SW480 (cell line): ENCODE measurements at places on chromosomes 16 and 17.

- DNase-seq: no peak
Observed at GRCh38 chr17:46759141-46759540, 59.4 kb downstream of the WNT3 start.

- no peak for DNase-seq
Observed at GRCh38 chr17:20779521-20779920, 200.0 kb downstream of the CDRT15L2 start.

GRCh38 chr17:32953045-32953444 is 25.1 kb downstream of the TMEM98 start:
- DNase-seq: no peak

DNA sequence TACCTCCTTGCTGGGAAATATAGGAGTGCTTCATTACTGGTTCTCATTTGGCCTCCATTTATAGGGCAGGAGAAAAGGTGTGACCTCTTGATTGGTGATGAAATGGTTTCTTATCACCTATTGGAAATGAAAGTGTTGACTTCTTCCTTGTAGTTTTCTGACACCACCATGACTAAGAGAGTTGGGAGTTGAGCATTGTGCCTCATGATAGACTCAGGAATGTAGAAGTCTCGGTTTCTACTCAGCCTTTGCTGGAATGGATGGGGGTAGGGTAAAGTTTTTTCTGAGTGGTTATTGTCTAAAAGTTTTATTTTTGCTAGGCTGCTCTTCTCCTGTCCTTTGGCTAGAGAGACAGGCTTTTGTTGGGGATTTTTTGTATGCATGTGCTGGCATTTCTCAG is 117.4 kb downstream of the PHKB start:
- DNase-seq: no peak

- no peak for DNase-seq
Observed at GRCh38 chr16:53176434-53176833, 121.6 kb downstream of the CHD9 start.

- DNase-seq: no peak
Observed at GRCh38 chr16:4525069-4525468, 13.5 kb downstream of the CDIP1 start.

DNA sequence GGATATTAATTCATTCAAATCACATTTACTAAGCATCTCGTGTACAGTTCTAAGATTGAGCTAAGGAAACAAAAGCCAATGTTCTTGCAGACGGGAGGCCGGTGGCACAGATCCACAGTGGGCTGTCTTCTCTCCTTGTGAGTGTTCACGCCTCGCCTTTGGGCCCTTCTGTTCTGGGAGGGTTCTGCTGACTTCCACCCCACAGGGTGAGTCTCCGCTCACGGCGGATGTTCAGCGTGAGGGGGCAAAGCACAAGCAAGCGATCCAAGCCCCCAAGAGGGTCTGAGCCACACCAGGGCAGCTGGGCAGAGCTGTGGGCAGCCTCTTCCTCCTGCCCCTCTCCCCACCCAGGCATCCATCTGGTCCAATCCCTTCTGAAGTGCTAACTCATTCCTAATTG is 84.3 kb upstream of the DOC2B start:
- no peak for DNase-seq

DNA sequence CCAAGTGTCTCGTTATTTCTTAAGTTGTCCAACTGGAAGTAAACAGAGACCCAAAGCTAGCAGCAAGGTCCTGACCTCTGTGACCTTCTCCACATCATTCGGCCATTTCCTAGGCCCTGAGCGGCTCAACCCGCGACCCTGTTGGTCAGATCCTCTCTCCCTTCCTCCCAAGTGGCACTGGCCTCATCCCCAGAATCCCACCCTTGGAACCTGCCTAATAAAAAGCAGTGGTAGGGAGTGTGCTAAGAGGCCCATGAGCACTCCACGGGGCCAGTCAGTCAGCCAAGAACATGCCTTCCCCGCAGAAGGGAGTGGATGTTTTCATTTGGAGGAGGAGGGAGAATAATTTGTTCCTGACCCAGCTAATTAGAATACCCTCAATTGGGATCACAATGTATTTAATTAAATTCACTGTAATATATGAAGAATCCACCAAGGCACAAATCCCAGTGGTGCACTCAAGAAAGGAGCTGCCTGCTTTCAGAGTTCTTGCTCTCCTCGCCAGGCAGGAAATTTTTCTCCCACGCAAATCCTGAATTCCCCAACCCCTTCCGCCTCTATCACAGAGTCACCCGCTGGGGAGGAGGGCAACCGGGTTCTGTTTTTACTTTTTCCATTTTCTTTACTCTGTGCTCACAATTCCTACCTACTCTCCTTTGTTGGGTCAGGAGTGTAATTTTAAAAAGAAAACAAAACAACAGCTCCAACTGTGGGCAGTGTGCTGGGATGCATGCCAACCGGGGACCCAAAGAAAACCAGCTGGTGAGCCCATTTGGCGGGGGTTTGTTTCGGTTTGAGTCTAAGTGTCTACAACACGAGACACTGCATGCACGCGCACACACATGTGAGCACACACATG is 153.4 kb downstream of the ZFHX3 start:
- no peak for DNase-seq

DNA sequence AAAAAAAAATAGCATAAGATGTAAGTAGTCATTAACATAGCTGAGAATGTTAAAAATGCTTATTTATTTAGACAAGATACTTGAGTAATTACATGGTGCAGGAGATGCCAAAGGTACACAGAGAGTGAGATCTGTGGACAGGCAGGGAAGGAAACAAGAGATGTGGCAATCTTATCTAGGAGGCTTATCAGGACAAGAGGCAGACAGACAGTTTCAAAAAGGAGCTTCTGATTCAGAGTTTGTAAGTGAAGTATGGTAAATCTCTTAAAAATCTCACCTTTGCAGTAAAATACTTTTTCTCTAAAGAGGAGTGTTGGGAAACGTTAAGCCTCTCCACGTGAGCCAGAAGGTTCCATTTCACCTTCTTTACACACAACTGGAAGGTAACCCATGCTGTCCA is 19.9 kb upstream of the GHDC start:
- no peak for DNase-seq

- DNase-seq: no peak
Observed at GRCh38 chr16:188674-189073, 8.4 kb downstream of the HBQ1 start.

DNA sequence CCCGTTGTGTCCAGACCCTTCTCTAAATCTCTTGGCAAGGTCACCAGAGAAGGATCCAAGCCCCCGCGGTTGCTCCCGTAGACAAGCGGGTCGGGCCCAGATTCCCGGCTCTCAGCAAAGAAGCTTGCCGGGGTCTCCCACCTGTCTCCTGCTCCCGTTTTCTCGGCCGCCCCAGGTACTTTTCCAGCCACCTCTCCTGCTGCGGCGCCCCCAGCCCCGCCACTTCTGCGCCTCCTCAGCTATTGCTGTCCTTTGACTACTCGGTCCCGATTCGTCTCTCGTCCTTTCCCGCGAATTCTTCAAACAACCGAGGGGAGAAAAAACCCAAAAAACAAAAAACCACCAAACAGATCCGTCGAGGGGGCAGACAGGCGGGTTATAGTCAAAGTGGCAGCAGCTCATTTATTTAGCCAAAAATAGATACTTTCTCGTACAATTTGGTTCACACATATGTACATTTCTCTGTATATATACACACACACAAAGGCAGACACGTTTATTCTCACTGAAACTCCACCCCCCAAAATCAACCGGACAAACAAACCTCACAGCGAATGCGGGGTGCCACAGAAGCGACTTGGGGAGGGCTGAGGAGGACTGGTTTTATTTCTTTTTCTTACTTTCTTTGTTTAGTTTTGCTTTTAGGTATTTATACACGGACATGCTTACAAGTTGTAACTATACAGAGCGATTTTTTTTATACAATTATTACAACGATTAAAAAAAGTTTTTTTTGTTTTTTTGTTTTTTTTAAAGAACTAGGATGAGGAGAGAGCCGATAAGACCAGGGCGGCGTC is 3.5 kb downstream of the IRX3 start:
- DNase-seq: no peak

DNA sequence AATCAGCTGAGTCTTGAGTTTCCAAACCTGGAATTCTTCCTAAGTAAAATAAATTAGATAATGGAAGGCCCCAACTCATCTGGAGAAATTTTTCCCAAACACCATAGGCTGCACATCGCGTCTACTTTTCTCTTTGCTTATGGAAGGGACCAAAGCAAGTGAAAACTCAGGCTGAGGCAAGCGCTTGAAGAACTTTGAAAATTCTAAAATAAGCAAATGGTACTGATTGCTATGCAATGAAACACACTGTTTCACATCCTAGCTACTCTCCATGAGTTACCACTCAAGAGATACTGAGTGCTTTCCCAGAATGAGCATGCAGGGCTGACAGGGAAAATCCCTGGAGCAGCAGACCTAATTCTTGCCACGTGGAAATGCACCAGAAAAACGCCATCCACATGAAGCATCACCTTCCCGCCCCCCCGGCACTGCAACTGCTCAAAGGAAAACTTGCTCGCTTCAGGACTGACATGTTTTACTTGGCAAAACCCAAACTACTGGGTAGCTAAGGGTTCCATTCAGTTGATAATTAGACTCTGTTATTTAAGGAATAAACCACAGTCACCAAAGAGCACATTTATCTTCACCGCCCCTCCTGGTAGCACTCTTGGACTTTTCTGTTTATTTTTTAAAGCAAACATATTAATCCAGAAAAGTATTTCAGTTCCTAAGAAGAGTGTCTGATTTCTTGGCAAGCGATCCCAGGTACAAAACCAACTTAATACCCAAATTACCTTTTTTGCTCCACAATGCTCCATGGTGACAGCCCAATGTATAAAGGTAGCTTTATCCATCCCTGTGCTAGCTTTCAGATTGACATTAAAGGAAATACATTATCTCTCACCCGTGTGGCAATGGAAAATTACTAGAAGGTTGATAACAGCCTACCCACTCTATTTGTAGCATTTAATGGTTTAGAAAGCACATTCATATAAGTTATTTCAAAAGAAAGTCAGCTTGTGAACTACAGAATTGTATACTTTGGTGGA is 62.5 kb downstream of the WDR59 start:
- no peak for DNase-seq

DNA sequence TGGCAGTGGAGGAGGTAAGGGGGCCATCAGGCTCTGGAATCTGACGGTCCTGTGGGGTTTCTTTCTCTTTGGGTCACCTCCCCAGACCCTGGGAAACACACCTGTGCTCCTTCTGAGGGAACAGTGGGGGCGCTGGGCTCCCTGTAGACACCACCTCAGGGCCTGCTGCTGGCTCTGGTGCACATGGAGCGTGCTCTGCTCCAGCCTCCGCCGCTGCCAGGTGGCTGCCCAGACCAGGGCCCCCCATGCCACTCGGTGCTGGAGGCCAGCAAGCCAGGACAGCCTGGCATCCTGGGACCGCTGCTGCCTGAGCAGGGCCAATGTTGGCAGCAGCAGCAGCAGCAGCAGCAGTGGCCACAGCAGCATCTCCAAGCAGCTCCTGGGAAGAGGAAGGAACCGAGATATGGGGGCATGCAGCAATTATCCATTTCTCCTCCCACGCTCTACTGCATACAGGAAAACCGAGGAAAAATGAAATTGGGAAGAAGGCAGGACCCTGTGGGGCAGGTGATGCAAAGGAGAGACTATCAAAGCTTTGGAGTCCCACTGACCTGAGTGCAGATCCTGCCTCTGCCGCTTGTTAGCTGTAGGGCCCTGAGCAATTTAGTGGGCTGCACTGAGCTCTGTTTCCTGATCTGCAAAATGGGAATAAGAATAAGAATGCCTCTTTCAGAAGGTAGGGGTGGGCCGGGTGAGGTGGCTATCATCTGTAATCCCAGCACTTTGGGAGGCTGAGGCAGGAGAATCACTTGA is 902 bp downstream of the GHDC start:
- DNase-seq: no peak

GRCh38 chr17:9845306-9845705 is 19.6 kb downstream of the GLP2R start:
- no peak for DNase-seq

DNA sequence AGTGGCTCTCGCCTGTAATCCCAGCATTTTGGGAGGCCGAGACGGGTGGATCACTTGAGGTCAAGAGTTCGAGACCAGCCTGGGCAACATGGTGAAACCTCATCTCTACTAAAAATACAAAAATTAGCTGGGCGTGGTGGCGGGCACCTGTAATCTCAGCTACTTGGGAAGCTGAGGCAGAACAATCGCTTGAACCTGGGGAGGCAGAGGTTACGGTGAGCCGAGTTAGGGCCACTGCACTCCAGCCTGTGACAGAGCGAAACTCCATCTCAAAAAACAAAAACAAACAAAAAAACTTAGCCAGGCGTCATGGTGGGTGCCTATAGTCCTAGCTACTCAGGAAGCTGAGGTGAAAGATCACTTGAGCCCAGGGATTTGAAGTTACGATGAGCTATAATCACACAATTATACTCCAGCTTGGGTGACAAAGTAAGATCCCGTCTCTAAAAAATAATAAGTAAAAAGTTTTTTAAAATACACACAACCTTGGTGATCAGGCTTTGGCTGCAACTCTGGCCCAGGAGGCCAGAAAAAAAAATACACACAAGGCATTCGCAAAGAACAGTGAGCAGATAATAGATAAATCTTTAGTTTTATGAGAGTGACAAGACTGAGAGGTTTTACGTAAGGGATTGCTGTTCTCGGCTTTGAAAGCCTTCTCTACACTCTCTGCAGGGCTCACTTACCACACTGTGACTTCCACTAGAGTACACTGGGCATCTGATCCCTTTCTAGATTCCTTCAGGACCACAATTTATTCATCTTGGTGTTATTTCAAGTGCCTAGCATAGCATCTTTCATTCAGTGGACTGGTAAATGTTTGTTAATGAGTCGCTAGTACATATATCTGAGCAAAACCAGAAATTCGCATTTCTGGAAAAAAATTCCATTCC is 5.9 kb downstream of the GSPT1 start:
- DNase-seq: no peak

DNA sequence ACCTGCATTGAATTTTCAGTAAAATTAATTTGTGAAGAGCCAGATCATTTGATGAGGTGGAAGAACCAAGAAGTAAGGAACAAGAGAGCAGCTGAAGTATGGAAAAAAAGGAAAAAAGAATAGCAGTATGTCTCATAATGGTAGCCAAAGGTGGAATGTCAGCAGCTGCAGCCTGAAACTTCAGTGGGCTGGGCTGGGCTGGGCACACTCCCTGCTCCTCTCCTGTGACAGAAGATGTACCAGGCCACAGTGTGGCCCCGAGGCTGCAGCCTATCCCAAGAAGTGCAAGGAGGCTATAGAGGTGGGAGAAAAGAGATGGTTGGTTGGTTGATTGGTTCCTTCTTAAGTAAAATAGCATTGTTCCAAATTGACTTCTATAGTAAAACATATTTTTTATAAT is 84.5 kb downstream of the TNRC6C start:
- DNase-seq: no peak

DNA sequence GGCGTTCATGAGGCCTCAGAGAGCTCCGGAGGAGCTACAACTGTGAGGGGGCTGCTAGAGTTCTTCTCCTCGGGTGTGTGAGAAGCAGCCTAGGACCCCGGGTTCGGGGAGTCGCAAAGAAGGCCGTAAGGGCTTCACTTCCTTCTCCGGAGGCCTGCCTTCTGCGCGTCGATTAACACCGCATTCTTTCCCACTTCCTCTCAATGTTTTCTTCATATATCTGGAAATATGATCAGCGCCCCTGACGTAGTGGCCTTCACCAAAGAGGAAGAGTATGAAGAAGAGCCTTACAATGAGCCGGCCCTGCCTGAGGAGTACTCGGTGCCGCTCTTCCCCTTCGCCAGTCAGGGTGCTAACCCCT is 449 bp downstream of the SMCR8 start:
- no peak for DNase-seq

GRCh38 chr17:49554694-49555494 is 20.8 kb upstream of the NXPH3 start:
- no peak for DNase-seq
